ENCODE measurements at places on chromosomes 6 and 20. TPM values are rescaled to one million over a fixed set of nuclear protein-coding genes. Genes with fewer than 3 reads are reported as not detected.

Gene RIMS4
- total RNA-seq: not detected

Gene ADGRF5
- total RNA-seq: 0.37 TPM

Gene JAG1
- total RNA-seq: 20.9 TPM

Gene TPD52L1
- total RNA-seq: 0.59 TPM

Gene TM9SF4
- 46.9 TPM for total RNA-seq

Gene JARID2
- 14.7 TPM for total RNA-seq

Gene CRNKL1
- total RNA-seq: 27.0 TPM

Gene SLC24A3
- under 0.01 TPM for total RNA-seq

Gene MAP7
- total RNA-seq: 0.37 TPM

Gene SMIM26
- 57.7 TPM for total RNA-seq

Gene PNPLA1
- not detected for total RNA-seq

Measured in subcutaneous preadipocyte (primary cell).